ENCODE measurements at places on chromosomes 11 and 22. TPM values are rescaled to one million over a fixed set of nuclear protein-coding genes. Genes with fewer than 3 reads are reported as not detected.

Gene NEFH
- 0.22 TPM for total RNA-seq

Gene OR4D5
- not detected for total RNA-seq

Gene GPR83
- not detected for total RNA-seq

Gene EMID1
- 1.3 TPM for total RNA-seq

- DNase-seq, result peak; percentile 76
Measured at GRCh38 chr22:49962751-49963646, 2.4 kb downstream of the PIM3 start.

GRCh38 chr11:122004446-122004845, 111.6 kb downstream of the BLID start:
- no peak for DNase-seq

DNA sequence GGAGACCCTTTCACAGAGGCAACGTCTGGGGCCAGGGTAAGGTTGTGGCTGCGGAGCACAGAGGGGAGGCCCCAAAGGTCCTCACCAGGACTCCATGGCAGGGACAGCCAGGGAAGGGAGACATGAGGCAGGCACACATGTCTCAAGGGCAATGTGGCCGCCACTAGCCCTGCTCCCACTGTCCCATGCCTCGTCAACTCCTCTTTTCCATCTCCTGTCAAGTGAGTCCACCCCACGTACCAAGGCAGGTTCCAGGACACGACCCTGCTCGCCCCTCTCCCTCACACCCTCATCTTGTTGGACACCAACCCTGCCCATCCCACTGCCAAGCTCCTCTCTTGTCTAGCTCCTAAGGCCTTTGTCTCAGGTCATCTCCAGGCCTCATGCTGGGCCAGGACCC, 73.2 kb downstream of the RRM1 start:
- DNase-seq, result no peak

DNA sequence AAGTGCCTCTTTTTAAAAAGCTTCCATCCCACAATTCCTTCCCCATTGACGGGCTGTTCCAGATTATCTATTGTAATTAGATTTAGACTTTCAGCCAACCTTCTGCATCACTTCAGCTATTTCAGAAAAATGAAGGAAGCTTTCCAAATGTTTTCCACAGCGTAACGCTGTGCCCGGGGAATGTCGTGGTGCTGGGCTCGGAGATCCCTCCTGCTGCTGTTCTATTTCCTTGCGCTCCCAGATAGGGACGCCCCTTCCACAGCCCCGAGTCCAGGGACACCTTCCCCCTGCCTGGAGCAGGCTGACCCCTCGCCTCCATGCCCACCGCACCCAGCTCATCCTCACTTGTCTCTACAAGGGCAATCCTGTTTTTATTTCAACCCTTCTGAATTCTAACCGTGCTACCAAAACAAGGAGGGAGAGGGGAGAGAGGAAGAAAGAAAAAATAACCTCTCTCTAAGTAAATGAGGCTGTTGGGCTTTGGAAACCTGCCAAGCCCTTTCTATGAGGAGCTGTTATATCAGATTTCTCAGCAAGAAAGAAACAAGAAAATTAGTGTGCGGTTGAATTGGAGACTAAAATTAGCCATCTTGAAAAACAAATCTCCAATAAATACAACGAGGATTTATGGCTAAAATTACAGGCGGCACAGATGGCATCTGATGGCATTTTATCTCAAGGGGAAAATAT, 366.9 kb downstream of the BRD1 start:
- no peak for DNase-seq

DNA sequence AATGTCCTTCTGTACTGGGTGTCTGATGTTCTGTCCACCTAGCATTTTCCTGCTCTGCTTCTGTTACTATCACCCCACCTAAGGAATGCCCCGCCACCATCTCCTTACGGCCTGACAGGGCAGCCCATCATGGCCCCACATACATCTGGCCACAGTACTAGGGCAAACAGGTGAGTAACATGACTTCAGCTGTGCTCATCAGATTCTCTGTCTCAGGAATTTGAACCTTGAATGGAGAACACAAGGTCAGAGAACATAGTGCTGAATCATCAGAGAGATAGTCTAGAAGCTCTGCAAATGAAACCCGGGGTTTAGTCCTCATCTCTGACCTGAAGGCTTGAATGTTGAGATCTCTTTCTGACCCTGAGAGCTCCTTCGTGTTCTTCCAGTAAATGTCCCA, 32.4 kb downstream of the ZC3H12C start:
- DNase-seq, result no peak

DNA sequence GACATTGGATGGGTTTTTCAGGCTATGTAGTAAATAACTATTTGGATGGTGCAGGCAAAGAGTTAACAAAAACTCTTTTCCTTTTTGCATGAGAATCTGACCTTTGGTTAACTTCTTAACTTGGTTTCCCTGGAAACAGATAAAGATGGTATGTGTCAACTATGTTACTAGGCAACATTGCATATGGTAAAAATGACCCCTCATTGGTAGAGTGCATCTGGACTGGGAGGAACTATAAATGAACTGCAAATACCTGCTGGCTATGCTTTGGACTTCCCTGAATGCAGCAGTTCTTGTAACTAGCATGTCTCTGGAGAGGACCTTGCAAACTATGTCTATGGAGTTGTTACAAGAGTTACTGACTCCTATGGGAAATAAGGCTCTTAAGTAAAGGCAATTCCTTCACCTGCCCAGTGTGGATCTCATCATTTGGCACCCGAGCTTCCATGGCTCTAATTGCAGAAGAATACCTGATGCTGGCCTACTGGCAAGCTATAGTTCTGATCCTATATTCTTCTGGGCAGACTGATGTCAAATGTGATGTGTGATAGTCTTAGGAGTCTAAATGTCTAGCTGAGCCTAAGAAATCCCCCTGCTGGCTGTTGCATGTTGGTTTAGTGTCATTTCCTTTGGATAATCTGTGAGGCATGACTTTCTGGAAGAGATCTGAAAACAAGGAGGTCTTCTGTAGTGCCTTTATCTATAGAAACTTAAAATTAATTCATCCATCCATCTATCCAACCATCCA, 126.7 kb upstream of the MTMR2 start:
- DNase-seq, result no peak

Measured in cardiac septum (tissue), 1 donor.